Epithelial cell of prostate (primary cell): ENCODE measurements at places on chromosomes 5 and 9.

- DNase-seq = no peak
These were observed 49.1 kb downstream of the MTREX start for GRCh38 chr5:55356896-55357295.

DNA sequence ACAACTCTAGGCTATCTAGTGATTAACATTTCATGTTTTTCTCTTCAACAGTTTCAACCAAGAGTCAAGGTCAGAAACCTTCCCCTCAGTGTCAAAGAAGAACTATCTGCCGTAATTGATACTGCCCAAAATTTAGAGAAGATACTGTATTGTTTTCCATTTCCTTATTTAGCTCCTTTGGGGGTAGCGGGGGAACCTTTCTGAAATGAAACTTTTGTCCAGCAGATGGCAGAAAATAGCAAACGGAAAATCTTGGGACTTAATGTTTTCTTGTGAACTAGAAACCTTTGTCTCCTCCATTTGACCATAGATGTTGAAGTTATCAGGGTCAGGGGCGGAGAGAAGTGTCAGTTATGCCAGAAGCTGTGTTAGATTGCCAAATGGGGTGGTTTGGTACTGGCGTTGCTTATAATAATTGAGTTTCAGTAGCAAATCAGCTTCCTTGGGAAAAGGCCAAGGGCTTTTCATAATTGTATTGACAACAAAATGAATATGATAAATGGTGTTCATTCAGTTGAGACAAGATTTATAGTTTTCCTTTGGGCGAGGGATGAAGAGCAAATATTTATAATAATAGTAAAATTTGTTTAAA, 101.7 kb upstream of the TLX3 start:
- no peak for DNase-seq

GRCh38 chr9:137454145-137454596, 5.0 kb downstream of the NSMF start:
- DNase-seq = no peak

GRCh38 chr5:127645300-127645726, 3.6 kb upstream of the CTXN3 start:
- no peak for DNase-seq

- no peak for DNase-seq
These were observed 273.1 kb downstream of the ARHGEF28 start for GRCh38 chr5:73899055-73899454.

GRCh38 chr5:136679233-136679632, 313.9 kb upstream of the TRPC7 start:
- DNase-seq = no peak

- DNase-seq = no peak
These were observed 112.5 kb upstream of the IER5L start for GRCh38 chr9:129290606-129291005.

GRCh38 chr9:37404590-37404989, 17.9 kb upstream of the GRHPR start:
- no peak for DNase-seq
